ENCODE measurements at places on chromosomes 11 and 22.

DNA sequence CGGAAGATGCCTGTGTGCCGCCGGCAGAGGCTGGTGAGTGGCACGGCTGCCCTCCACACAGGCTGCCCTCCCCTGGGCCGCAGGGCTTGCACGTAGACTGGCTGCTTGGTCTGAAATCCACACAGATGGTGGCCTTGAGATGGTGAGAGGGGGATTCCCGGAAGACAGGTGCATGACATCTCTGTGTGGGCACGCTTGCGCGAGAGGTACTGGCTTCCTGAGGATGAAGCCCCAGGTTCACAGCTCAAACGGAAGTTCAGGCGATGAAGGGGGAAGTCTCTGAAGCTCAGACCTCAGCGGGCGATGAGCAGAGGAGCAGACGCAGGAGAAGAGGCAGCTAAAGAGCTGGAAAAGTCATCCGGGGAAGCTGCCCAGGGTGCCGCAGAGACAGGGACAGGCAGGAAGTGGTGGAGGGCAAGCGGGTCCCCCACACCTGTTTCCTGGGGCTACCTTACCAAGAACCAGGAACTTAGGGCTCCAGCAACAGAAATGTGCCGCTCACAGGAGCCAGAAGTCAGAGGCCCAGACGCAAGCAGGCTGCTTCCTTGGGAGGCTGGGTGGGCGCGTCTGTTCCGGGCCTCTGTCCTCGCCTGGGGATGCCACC, 7.2 kb downstream of the CRELD2 start:
- DNase-seq: no peak

DNA sequence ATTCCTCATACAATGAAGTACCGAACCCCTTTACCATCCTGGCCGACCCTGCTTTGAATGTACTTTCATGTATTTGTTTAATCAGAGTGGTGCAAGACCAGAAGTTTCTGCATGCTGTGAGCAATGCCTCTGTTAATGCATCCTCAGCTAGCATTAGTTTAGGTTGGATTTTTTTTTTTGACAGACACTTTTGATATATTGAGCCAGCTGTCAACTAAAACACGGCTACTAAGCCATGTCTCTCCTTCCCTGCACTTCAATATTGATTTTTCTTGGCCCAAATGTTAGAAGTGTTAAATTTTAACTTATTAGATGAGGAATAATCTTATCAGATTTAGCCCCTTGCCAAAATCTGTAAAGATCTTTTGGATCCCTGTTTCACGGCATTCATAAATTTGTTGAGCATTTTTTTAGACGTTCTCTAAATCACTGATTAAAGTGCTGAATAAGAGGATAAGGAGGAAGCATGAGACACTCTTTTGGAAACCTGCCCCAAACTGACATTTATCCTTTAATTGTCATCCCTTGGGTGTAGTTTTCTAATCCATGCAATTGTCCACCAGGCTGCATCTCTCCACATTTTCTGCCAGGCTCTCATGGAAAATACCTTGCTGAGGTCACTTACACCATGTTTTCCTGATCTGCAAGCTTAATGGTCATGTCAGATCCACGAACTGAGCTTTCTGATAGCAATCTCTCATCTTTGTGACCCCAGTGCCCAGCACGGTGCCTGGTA, 130.7 kb downstream of the FEZ1 start:
- no peak for DNase-seq

- no peak for DNase-seq
Measured at GRCh38 chr22:45887202-45888131, 89.5 kb downstream of the WNT7B start.

DNA sequence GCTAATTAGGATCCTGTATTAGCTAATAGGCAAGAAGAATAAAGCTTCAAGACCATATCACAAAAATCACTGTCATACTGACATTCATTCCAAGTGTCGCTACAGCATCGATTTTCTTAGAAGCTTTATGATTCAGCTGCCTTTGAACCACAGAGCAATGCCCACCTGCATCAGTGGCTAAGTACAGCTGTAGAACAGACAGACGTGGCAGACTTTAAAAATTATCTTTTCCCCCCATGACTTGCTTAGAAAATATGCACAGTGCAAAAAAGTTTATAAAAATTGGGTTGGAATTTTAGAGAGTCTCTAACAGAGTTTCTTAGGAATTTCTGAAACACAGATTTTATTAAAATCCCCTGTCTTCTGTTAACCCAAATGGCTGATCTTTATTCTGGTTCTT, 120.8 kb downstream of the CADM1 start:
- DNase-seq: no peak

GRCh38 chr11:32149748-32150147, 58.9 kb downstream of the RCN1 start:
- DNase-seq: no peak

- DNase-seq: no peak
Measured at GRCh38 chr11:128766591-128767081, 72.8 kb downstream of the FLI1 start.

GRCh38 chr11:36874291-36874690, 276.3 kb upstream of the RAG2 start:
- peak; percentile 7 for DNase-seq

- DNase-seq: peak; percentile 92
Measured at GRCh38 chr11:66264914-66265313, 3.5 kb upstream of the RAB1B start.

DNA sequence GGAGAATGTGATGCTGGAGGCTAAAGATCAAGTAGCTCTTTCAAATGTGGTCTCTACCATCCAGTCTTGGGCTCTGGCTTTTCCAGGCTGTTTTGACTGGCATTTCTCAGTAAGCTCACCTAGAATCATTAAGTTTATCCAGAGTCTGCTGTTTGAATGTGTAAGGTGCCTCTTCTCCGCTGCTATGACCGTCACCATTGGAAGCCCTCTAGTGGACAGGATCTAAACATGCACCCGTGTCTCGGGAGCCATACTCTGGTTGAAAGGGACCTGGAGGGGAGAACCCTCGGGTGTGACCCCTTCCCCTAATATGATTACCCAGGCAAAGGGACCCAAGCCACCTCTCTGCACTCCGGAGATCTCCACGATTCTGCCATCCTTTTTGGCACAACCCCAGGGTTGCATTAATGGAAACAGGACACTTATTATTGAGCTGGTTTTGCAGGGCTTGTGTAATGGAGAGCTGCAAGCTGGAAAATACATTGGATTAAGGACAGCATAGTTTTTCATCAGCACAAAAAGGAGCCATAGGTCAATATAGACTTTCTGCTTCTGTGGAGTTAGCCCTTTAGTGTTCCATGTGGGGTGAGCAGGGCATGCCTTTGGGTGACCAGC, 191.0 kb upstream of the LARGE1 start:
- peak; percentile 57 for DNase-seq

DNA sequence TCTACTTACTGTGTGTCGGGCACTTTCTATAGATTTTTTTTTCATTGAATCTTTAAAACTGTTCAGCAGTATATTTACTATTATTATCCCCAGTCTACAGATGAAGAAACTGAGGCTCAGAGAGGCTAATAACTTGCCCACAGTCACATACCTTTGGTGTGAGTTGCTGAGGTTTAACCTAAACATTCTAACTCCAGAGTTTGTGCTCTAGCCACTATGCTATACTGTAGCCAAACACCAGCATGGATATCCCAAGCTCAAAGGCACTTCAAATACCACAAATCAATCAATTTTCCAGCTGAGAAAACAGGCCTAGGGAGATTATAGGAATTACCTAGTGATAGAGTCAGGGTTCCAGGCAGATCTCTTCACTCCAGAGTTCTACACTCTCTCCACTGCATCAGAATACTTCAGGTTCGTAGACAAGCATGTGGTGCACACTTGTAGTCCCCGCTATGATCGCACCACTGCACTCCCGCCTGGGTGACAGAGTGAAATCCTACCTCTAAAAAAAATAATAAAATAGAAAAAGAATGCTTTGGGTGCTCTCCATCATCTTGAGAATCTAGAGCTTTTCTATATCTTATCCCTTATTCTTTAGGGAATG, 20.4 kb upstream of the UPB1 start:
- DNase-seq: no peak

DNA sequence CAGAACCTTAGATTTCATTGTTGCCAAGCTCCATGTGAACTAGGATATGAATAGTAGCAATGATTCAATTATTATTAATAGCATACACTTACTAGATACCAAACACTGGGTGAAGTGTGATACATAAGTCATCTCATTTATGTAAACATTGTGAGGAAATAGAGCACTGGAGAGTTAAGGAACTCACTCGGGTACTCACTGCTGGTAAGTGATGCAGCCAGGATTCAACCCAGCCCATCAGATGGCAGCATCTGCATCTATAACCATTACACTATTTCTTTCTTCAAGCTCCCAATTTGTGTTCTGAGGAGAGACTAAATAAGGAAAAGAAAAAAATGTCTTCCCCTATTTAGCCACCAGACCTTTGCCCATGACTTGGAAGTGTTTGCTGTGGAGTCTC, 10.2 kb upstream of the ALG8 start:
- no peak for DNase-seq

DNA sequence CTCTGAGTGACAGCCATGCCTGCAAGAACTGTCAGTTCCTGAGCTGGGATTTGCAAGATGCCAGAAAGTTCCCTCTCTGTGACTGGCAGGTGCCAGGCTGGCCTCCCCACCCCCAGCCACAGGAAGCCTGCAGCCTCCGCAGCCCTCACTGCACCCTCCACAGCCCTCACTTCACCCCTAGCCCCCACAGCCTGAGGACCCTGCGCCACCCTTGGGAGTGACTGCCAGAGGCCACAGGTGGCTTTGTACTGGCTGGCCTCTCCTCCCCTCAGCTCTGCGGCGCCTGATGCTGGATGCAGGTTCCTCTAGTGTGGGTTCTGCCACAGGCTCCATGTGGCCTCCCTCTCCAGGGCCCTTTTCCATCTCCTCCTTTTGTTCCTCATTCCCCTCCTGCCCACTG, 28.7 kb downstream of the MPPED1 start:
- DNase-seq: peak; percentile 24

GRCh38 chr11:119615003-119615881, 113.8 kb downstream of the NECTIN1 start:
- no peak for DNase-seq

DNA sequence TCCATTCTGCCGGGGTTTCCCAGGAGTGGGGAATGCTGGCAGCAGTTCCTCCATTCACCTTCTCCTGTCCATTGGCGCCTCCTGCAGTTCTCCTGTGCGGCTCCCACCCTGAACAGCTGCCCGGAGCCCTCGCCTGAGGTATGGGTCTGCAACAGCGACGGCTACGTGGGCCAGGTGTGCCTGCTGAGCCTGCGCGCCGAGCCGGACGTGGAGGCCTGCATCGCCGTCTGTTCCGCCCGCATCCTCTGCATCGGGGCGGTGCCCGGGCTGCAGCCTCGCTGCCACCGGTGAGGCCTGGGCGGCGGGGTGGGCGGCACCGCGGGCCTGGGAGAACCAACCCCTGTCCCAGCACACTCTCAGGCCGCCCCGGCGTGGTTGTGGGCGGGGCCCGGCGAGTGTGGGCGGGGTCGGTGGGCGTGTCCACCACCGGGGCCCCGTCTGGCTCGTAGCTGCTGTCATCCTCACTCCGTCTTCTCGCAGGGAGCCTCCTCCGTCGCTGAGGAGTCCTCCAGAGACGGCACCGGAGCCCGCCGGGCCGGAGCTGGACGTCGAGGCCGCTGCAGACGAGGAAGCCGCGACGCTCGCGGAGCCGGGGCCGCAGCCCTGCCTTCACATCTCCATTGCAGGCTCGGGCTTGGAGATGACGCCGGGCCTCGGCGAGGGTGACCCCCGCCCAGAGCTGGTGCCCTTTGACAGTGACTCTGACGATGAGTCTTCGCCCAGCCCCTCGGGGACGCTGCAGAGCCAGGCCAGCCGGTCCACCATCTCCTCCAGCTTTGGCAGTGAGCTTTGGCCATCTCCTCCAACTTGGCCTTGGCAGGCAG, 14.0 kb upstream of the RELT start:
- DNase-seq: peak; percentile 100

DNA sequence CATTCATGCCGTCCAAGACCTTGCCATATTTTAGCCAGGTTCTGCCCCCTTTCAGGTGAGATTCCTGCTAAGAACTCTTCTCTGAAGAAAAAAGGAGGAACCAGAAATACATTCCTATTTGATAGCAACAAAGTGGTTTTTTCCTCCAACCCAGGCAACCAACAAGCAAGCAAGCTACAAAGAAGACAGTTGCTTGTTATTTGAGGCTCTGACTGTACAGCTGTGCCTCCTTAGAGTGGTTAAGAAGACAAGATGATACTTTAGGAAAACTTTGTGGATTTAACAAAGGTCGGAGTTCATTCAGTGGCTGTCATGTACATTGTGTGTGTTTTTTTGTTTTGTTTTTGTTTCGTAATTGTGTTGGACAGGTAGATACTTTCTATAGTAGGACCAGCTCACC, 21.7 kb downstream of the TEAD1 start:
- DNase-seq: no peak

- DNase-seq: no peak
Measured at GRCh38 chr22:22773979-22774604, 113.5 kb upstream of the IGLL5 start.

- peak; percentile 65 for DNase-seq
Measured at GRCh38 chr11:61075891-61076290, 26.4 kb upstream of the CD5 start.

DNA sequence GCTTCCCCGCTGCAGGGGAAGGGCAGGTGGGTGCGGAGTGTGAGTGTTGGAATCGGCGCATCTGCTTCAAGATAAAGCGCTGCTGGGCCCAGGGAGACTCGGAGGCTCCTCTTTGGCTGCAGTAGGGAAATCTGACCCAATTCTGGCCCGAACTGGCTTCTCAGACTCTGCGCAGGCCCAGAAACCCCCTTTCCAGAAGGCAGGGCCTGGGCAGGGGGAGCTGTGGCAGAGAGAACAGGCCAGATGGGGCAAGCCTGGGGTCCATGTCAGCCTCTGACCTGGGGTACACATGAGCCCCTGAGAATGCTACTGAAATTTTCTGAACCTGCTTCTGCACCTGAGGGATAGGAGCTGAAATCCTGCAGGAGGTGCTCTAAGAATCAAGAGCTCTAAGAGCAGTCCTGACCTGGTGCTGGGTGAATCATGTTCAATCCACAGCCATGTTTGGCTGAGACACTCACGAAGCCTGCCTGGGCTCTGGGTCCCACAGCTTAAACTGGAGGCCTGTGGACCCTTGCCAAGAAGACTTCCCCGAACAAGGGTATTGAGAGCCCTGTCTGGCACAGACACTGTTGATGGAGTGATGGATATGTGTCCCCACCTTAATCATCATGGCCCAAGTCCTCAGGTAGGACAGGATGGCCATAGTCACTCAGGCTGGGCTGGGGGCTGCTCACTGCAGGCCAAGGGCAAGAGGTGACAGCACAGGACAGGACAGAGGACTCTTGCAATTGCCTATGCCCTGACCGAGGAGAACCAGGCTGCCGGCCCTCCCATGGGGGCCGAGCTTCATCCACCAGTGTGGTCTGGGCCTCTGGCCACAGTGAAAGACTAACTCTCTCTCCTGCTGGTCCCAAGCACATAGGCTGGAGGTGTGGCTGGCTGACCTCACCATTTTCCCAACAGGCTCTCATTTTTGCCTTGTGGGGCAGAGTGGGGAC, 6.9 kb downstream of the RAB3IL1 start:
- peak; percentile 42 for DNase-seq

- peak; percentile 17 for DNase-seq
Measured at GRCh38 chr11:36509201-36509639, 852 bp downstream of the TRAF6 start.

DNA sequence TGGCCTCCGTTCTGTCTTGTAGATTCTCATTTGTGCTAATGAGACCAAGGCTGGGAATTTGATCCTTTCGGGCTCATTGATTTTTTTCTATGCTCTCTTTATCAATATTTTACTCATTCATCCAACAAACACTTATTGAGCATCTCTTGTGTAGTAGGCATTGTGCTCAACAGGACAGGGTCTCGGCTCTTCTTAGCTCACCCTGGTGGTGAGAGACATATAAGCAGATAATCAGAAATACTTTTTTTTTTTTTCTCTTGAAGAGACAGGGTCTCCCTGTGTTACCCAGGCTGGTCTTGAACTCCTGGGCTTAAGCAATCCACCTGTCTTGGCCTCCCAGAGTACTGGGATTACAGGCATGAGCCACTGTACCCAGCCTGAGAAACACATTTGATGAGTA, 48.0 kb upstream of the SLC5A1 start:
- DNase-seq: peak; percentile 19

Data from H7 (cell line).